ENCODE measurements at places on chromosomes 4 and X.

DNA sequence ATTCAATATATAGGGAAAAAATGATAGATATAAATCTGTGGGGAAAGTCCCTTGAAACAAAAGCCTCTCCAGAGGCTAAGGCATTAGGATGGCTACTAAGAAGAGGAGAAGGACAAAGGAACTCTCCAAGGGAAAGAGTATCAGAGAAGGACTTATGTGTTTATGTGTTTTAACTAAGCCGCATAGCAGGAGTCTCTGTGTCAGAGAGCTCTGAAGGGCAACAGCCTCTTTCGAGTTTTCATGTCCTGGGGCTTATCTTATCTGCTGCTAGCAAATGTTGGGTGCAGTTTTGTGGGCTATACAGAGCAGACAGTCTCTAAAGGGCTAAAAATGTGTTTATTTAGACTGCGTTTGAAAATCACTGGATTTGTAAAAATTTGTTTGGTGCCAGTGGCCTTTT lies 1145.6 kb upstream of the DIAPH2 start:
- DNase-seq: no peak

DNA sequence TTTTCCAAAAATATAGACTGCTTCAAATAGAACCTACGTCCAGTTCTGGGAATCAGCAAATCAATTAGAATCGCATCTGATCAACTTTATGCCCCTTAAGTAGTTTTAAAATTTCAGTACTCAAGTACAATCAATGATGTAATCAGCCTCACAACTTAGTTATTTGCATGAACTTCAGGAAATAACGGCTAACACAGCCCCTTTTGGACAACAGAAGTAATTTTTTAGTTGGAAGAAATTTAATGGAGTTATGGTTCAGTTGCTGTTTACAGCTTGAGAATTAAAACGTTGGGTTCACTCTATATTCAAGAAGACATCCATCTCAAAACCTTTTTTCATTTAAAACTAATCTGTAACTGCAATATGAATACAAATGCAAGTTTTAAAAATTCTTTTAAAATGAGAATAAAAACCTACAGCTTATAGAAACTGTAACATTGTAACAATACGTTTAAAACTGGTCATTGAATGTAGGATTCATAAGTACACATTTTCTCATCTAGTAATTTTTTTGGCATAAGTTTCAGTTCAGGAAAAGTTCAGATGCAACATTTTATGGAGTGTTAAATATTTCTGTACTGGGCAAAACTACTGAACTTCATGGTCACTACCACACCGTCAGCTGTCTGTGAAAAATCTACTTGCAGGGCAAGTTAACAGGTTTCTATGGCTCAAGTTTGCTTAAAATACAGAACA lies 956 bp downstream of the TAPT1 start:
- no peak for DNase-seq

DNA sequence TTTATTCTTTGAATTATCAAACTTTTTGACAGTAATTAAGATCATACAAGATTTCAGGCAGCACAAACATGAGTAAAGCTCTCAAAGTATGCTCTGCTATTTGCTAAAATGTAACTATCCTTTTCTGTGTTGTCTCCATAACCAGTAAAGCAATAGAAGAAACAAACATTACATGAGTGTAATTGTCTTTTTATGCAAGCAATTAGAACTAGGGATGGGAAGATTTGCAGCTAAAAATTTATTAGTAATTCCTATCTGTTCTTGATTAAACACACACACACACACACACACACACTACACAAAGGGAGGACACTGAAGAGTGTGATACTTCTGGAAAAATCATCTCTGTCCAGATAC lies 512.9 kb downstream of the FAT4 start:
- no peak for DNase-seq

DNA sequence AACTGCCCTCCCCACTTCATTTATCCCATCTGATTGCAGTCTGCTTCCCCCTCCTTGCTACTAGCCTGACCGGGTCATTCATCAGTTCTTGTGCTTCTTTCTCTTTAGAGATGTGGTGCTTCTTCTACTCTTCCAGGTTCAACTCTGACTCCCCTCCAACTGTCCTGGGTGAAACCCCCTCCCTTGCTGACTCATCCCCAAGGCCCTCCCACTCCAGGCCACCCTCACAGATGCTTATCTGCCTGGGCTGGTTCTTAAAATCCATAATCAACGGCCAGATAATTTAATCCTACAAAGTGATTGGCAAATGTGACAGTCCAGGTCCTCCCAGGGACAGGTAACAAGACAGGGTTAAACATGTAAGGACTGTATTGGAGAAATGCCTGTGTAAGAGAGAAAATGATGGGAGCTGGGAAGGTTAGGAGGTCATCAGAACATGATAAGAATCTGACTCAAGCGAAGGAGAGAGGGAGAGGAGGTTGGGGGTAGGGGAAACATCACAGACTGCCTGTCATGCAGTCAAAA lies 182.8 kb upstream of the C1QTNF7 start:
- no peak for DNase-seq

- DNase-seq: no peak
These were observed 249.3 kb upstream of the PRKX start for GRCh38 chrX:3962511-3963311.

- no peak for DNase-seq
These were observed 97.9 kb upstream of the DDIT4L start for GRCh38 chr4:100288161-100288560.

DNA sequence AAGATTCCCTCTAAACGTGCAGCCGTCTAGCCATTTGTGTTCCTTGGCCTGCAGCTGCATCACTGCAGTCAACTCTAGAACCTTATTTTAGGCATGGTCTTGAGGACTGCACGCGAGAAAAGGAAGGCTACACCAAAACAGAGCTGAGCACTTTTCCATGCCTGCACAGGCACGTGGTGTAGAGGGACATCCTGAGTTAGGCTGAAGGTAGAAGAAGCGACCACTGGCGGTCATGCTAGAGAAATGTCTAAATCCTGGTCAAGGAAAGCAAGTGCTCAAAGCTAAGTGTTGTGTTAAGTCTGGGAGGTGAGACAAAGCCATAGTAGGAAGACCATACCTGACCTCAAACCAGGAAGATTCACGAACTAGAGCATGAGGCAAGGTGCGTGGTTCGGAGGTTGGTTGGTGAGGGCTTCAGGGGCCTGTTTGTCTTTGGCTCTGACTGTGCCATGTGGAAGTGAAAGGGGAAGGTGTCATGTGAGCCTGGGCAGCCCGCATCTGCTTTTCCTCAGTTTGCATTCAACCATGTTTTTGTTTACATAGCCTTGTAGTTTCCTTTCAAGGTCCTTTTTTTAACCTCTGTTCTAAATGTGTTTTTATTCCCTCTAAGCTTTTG lies 203.8 kb downstream of the AASDH start:
- no peak for DNase-seq

DNA sequence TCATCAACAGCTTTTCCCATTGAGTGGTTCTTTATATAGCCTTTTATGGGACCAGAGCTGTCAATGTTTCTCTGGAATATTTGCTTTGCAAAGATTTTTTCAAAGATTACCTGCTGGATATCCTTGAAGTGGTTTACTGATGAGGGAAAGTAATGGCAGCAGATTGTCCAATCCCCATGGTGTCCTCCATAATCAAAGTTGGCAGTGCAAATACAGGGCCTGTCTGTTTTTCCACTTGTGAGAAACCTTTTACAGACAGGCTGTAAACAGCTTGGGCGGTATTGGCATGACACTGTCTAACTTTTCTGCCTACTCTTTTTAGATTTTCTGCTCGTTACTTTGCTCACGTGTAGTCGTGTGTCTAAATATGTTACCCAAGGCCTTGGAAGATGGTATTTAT lies 641.9 kb upstream of the NR3C2 start:
- no peak for DNase-seq

DNA sequence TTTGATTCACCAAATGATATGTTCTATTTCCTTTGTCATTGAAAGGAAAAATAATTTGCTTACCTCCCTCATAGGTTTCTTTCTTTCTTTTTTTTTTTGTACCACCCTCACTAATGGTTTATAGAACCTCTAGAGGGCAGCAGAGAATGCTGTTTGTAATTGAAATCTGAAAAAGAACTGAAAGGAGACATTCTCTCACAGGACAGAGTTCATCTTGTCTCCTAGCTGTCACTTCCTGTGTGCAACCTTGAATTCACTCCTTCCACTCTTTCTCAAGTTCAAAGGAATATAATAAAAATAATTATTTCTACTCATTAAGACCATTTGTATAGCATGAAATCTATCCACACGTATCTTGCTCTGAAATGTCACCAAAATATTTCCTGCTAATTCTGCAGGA lies 51.0 kb downstream of the GUCY1B1 start:
- no peak for DNase-seq

GRCh38 chr4:85776579-85776978 lies 301.6 kb downstream of the ARHGAP24 start:
- no peak for DNase-seq

DNA sequence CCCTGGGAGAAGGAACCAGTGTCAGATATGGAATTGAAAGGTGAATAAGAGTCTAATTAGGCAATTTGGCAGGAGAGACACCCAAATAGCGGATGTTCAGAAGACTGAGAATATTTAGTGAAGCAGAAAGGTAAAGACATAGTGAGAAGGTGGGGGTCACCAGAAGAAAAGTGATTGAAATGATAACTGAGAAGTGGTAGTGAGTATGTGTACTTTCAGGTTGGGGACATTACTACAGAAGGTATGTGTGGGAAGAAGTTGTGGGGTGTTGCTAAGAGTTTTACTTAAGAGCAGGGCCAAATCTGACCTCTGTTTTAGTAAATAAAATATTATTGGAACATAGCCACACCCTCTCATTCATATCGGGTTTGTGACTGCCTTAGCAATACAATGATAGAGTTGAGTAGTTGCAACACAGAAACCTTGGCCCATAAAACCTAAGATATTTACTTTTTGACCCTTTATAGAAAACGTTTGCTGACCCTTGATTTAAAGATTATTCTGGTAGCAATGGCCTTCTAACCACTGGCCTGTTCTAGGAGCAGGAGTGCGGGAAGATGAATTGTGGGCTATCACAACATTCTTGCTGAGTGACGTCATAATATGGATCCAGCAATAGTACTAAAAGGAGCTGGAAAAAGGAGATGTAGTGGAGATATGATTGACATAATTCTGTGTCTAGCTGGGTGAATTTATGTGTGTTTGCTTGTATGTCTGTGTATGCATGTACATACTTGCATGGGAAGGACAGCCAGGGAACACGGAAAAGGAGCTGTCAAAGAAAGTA lies 115.3 kb downstream of the HS3ST1 start:
- DNase-seq: no peak

- DNase-seq: no peak
These were observed 232.1 kb downstream of the CHM start for GRCh38 chrX:85815203-85815751.

DNA sequence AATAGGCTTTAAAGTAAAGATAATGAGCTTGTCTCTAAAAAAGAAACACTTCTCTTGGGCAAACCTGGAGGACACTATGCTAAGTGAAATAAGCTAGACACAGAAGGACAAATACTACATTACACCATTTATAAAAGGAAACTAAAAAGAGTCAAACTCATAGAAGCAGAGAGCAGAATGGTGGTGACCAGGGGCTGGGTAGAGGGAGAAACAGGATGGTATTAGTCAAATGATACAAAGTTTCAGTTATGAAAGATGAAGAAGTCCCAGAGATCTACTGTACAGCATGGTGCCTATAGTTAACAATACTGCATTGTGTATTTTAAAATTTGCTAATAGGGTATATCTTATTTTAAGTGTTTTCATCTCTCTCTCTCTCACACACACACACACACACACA lies 28.5 kb downstream of the ACSL4 start:
- no peak for DNase-seq

- no peak for DNase-seq
These were observed 78.1 kb downstream of the CNGA2 start for GRCh38 chrX:151812661-151813060.

DNA sequence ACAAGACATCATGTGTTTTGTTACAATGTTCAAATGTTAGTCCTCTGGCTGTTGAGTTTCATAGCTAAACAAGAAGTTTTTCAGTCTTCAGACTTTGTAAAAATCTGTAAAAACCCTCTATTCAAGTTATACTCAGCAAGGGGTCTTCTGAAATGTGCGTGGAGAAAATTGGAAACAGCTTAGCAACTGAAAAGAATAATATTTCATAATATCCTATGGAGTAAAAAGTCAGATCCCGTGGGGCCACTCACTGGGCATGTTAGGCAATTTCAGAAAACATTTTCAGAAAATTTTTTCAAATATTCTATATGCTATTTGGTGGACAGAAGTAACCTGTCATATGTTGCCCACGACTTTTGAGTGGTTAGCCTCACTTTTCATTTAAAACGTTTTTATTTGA lies 118.3 kb downstream of the CORIN start:
- DNase-seq: no peak

DNA sequence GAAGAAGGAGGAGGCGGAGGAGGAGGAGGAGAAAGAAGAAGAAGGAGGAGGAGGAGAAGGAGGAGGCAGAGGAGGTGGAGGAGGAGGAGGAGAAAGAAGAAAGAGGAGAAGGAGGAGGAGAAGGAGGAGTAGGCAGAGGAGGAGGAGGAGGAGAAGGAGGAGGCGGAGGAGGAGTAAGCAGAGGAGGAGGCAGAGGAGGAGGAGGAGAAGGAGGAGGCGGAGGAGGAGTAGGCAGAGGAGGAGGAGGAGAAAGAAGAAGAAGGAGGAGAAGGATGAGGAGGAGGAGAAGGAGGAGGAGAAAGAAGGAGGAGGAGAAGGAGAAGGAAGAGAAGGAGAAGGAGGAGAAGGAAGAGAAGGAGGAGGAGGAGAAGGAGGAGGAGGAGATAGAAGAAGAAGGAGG lies 19.9 kb downstream of the MRFAP1 start:
- DNase-seq: no peak

GRCh38 chr4:88817740-88818139 lies 120.1 kb upstream of the NAP1L5 start:
- no peak for DNase-seq

DNA sequence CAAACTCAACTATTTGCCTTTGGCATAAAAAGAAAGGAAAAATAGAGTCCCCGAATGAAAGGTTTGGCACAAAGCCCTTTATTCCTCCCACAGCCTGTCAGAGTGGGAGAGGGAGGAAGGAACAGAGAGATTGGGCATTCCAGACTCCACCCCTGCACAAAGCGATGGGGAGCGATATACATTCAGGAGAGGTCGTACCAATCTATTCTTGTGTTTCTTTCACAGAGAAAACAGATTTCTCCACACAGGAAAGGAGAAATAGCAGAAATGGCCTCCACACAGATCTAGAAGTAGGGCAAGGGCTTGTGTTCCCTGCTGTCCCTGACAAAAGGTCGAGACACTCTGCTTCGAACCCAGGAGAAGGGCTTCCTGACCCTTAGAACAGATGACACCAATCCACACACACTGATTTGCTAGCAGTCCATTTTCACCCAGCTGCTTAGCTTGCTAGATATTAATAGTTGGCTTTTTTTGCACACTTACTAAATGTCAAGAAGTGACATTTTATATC lies 197.4 kb downstream of the MAML3 start:
- DNase-seq: no peak

DNA sequence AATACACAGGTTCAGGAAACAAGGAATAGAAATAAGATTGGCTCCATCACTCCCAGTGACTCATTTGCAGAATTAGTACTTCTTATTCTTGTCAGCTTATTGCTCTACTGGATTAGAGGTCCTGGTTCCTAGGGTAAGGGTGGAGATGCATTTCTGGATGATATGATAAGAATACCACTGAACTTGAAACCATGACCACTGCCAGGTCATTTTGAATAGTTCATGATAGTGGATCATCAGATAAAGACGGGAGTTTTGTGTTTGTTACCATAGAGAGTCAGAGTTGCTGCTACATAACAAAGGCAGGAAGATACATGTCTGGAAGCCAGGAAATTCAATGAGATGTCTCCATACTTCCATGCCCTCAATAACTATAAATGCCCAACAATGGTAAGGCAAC lies 109.2 kb upstream of the FAT1 start:
- no peak for DNase-seq

GRCh38 chrX:50629774-50630173 lies 159.1 kb upstream of the DGKK start:
- DNase-seq: no peak

- no peak for DNase-seq
These were observed 45.5 kb upstream of the RBPJ start for GRCh38 chr4:26275281-26275680.
